ENCODE measurements at places on chromosomes 5 and 9.

DNA sequence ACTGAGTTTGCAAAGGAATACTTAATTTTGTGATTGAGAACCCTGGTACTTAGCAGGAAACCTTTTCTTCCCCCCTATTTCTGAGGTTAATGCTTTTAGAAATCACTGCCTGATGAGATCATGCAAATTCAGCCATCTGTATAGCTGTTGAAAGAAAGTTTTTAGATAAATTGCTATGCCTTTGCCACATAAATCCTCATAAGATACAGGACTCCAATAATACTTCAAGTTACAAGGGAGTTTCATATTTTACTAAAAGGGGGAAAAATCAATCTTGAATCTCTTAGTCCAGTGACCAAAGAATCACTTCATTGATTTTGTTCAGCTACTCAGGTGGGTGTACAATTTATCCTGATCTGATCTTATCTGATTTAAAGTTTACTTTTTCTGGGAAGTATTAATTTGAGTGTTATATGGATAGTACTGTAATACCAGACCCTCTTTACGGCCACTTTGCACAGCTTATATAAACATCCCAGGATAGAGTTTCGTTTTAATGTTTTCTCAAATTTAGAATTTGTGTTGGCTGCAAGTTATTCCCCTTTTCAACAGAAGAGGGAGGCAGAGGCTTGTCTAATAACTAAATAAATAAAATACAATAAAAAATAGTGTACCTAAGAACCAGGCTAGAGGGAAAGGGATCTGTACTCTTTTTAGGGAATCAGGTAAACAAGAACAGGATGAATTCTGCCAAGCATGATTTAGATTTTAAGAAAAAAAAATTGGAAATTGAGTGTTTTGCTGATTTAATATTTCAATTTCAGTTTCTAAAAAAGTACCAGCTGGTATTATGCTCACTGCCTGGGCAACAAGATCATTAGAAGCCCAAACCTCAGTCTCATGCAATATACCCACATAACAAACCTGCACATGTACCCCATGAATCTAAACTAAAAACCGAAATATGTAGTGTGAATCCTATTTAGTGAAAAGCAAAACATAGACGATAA lies 69.1 kb downstream of the PSAT1 start:
- peak; percentile 18 for DNase-seq

- DNase-seq, result no peak
Observed at GRCh38 chr5:173139631-173140030, 4.7 kb upstream of the BNIP1 start.

DNA sequence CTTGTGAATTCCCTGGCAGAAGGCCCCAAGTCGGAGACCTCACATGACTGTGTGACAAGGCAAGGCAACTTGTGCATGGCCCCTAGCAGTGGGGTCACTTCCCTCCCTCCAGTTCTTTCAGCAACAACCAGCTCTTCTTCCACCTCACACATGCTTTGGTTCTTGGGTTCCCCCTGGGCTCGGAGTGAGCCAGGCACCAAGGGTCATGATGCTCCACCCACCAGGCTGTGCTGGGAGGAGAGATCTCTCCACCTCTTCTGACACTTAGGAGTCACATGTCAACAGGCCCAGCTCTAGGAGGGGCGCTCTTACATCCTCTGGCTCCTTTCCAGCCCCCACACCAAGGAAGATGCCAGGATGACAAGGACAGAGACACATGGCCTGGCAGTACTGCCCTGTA lies 56.7 kb downstream of the CDH6 start:
- no peak for DNase-seq

DNA sequence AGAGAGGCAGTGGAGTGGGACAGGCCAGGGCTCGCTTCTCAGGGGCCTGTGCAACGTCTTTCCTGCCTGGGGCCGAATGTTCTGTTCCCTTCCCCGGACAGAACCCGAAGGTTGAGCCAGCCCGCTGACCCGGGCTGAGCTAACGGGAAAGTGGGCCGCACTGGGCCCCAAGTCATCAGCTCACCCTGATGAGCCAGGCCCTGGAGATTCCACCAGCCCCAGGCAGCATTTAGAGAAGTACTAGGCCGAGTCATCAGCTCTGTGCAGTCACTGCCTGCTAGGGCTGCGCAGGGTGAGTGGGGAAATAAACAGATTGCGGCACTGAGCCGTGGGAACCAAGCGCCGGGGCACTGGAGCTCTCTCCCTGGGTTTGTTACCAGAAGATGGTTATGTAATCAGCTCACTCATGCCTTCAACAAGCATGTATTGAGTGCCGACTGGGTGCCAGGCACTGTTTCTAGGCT lies 29.1 kb upstream of the DUSP1 start:
- peak; percentile 96 for DNase-seq

- DNase-seq, result no peak
Observed at GRCh38 chr5:135631391-135631790, 52.6 kb upstream of the CXCL14 start.

Measured in bronchial epithelial cell (primary cell).